GM10248 (cell line): ENCODE measurements at places on chromosomes 5 and 9.

GRCh38 chr9:111944241-111944866, 47.7 kb downstream of the UGCG start:
- no peak for DNase-seq

- no peak for DNase-seq
These were observed 477.5 kb downstream of the TLE4 start for GRCh38 chr9:80049096-80049782.

GRCh38 chr5:167639766-167640165, 651.7 kb upstream of the WWC1 start:
- DNase-seq: no peak

- DNase-seq: no peak
These were observed 431.6 kb downstream of the IRX1 start for GRCh38 chr5:4027088-4027734.

DNA sequence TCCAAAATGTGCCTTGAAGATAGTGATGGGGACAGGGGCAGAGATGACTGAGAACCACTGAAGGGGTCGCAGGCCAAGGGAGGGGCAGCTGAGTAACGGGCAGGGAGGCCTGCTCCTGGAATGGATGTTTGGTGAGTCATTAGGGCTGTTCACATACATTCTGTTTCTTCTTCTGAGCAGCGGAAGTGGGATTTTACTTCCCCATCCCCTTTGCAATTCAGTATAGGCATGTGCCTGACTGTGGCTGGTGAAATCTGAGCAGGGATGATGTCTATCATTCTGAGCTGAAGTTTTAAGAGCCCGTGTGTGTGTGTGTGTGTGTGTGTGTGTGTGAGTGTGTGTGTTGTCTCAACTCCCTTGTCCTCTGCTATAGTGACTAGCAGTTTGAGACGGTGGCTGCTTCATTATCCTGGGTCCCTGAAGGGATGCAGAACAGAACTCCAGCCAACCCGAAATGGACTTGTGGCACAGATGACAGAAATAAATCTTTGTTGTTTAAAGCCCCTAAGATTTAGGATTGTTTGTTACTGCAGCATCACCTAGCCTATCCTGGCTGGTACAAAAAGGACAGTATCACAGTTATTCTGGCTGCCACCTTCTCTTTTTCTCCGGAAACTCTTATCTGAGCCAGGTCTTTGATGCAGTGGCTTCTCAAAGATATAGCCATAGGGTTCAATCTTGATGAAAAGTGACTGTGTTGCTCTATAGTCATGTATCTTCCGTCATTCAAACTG, 29.2 kb upstream of the TGFBI start:
- DNase-seq: no peak

- no peak for DNase-seq
These were observed 17.2 kb upstream of the SPOCK1 start for GRCh38 chr5:137516251-137516797.

DNA sequence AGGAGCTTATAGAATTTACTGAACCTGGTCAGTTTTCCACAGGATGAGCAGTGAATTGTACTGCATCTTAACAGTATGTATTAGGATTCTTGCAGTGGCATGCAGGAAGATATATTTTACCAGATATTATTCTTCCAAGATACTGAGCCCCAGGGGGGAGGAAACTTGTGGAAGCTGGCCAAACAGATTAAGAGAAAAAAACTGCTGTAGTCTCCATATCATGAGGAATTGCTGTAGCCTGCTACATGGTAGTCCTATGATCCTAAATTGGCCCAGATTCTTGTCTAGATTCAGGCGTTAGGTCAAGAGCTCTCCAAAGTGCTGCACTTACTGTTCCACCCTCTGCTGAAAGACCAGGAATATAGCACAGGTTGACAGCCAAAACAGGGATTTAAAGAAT, 275.5 kb upstream of the TAS2R1 start:
- DNase-seq: no peak

GRCh38 chr9:36749461-36749860, 176.8 kb downstream of the MELK start:
- DNase-seq: no peak

- DNase-seq: no peak
These were observed 12.4 kb downstream of the WNK2 start for GRCh38 chr9:93196096-93197055.
